ENCODE measurements at places on chromosomes 16 and 17.

- no peak for DNase-seq
Observed at GRCh38 chr17:75011401-75012095, 922 bp upstream of the MRPL58 start.

DNA sequence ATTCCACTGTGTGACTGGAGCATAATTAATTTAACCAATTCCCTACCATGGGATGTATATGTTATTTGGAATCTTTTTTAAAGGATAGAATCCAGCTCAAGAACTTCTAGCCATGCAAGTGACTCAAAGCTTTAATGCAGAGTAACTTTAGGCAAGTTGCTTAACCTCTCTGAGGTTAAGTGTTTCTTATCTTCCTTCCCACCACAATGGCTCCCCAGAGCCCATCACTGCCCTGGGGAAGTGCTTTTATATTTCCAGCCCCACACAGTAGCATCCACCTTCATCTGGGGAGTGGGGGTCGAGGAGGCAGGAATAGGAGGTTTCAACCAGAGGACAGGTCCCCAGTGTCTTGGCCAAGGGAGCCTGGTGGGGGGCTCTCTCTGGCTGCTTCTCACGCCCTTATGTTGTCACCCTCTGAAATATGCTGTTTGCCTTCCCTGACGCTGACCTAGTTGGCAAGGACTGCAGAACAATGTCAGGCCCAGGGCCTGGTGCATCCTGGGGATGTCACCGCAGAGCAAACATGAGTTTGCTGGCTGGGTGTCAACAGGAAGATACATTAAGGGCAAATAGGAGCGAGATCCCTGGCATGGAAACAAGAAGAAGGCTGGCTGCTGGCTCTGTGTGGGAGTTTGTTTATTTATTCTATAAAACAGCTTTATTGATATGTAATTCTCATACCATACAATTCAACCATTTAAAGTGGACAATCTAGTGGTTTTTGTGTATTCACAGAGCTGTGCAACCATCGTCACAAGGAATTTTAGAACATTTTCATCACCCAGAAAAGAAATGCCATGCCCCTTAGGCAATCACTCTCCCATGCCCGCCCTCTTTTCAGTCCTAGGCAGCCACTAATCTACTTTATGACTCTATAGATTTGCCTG, 46.6 kb upstream of the WSB1 start:
- no peak for DNase-seq

DNA sequence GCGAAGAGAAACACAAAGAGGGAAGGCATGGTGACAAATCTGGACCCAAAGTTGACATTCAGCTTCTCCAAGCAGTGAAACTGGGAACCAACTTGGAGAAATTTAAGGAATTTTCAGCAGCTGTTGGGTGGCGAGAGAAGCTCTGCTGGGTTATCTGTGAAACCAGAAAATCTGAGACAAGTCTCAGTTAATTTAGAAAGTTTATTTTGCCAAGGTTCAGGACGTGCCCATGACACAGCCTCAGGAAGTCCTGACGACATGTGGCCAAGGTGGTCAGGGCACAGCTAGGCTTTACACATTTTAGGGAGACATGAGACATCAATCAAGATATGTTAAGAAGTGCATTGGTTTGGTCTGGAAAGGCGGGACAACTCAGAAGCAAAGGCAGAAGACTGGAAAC, 11.2 kb upstream of the CD300LF start:
- DNase-seq, result no peak

DNA sequence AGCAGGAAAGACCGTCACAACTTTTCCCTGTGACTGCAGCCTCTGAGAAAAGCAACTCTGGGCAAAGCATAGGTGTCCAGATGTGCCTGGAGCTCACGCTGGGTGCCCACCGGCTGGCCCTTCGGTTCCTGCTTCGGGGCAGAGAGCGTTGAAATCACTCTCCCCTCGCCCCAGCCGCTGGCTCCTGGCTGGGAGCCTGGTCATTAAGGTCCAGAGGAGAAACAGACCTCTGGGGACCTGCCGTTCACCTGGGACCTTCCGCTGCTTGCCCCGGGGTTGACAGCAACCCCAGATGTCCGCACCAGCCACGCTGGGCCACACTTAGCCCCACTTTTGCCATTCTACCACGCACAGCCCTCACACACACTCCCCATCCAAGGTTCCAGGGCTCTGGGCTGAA, 13.1 kb downstream of the MRM3 start:
- DNase-seq, result no peak

DNA sequence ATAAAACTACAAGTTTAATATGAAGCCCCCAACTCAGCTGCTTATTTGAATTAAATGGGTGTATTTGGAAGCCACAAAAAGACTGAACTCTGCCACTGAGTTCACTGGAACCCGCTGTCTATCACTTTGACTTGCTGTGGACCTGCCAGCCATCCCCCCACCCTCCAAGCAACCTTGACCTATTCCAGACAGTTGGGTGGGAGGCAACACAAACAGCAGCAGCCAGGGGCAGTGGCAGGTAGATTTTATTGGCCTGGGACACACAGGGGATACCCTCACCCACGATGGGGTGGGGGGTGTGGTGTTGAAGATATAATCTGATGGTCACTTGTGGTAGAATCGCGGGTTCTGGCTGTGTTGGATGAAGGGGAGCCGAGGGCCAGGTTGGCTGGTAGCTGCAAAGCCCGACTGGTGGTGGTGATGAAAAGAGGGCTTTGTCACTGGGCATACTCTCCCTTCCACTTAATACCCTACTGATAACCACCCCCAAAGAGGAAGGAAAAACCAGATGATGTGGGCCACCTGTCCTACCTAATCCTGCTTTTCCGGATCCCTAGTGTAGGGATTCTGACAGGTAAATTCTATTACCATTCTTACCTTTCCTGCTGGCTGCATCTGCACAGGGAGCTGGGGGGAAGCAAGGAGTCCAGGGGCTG, 2.6 kb downstream of the GPS2 start:
- no peak for DNase-seq

DNA sequence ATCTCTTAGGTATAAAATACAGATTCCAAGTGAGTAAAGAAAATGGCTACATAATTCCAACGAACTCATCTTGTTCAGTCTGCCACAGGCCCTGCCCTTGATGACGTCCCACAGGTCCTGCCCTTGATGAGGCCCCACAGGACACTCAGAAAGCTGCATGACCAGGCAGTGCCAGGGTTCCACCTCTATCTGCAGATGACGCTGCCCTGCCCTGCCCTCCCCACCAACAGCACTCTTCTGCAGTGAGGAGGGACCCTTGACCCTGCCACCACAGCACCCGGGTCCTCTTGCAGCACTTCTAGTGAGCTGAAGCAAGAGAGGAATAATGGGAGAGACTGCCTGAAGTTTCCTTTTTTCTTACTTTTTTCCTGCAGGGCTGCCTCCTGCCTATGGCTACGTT, 118.4 kb downstream of the VPS53 start:
- no peak for DNase-seq

GRCh38 chr17:77542551-77543490, 402.1 kb downstream of the SEC14L1 start:
- peak; percentile 27 for DNase-seq

DNA sequence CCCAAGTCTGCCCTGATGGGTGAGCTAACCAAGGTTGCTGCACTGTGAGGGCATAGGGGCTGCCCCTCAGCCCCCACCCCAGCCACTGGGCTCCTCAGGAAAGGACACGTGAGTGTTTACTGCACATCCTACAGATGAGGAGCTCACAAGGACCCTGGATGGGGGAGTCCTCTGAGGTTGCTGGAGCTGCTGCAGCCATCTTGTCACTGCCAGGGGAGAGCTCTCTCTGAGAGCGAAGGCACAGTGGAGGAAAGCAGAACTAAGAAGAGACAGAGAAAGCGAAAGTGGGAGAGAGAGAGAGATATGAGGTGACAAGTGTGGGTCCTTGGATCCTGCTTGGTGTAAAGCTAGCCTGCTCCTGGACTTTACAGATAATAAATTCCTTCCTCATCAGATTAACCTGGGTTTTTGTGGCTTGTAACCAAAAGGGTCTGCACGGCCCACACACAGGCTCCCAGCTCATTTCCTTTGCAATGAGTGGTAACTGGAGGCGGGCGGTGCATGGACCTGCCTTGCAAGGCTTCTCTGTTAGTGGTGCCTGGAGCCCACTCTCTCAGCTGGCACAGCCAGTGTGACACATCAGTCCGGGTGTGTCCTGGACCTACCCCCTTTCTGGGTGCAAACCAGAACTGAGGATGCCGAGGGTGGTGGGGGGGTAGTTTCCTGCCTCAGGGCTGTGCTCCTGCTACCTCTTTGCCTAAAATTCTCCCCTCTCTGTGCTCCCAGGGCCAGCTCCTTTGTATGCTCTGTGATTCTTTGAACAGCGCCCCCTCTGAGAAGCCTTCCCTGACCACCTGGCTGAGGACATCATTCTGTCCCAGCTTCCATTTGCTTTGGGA, 14.2 kb downstream of the SNX20 start:
- DNase-seq, result no peak

DNA sequence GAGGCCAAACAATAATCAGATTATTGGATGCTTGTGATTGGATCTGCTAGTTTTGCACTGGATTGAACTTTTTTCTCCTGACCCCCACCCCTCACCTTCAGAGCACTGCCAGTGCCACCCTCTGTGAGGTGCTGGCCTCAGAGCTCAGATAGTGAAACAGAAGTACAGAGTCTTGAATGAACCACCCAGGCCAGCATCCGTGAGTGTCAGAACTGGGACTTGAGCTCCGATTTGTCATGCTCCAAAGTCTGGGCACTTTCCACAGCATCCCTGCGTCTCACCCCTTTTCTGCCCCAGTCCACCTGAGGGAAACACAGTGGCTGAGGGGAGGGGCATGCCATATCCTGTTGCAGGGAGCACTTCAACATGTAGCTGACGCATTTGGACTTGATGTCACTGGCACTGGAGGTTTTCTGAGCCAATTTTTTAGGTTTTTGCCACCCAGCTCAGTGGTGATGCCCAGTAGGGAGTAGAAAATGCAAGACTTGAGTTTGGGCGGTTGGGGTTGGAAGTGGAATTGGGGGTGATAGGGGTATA, 47.3 kb downstream of the SMPD3 start:
- no peak for DNase-seq

- no peak for DNase-seq
Observed at GRCh38 chr17:73336408-73337329, 24.9 kb upstream of the CDC42EP4 start.

DNA sequence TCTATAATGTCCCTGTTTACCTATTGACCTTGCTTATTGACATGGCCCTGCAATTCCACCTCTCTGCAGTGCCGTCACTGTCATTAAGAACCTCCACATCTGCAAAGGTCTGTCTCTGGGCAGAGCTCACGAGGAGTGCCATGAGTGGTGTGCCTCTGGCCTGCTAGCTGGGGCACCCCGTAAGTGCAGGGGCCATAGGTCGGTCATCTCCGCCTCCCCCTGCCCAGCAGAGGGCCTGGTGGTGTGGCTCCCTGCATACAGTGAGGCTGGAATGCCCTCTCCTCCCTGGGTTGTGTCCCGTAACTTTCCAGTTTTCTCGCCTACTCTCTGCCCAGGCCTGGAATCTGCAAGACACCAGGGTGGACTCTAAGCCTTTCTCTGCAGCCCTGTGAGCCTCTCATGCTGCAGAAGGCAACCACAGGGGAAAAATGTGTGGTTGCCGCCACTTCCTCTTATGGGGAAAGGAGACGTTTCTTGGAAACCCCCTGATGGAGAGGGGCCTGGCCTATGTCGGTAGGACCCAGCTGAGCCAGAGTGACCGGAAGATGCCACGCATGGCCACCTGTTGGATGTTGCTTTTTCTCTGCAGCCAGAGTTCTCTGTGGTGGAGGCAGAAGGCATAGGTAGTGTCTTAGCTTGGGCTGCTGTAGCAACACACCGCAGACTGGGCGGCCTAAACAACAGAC, 2.7 kb upstream of the SNX20 start:
- DNase-seq, result no peak

DNA sequence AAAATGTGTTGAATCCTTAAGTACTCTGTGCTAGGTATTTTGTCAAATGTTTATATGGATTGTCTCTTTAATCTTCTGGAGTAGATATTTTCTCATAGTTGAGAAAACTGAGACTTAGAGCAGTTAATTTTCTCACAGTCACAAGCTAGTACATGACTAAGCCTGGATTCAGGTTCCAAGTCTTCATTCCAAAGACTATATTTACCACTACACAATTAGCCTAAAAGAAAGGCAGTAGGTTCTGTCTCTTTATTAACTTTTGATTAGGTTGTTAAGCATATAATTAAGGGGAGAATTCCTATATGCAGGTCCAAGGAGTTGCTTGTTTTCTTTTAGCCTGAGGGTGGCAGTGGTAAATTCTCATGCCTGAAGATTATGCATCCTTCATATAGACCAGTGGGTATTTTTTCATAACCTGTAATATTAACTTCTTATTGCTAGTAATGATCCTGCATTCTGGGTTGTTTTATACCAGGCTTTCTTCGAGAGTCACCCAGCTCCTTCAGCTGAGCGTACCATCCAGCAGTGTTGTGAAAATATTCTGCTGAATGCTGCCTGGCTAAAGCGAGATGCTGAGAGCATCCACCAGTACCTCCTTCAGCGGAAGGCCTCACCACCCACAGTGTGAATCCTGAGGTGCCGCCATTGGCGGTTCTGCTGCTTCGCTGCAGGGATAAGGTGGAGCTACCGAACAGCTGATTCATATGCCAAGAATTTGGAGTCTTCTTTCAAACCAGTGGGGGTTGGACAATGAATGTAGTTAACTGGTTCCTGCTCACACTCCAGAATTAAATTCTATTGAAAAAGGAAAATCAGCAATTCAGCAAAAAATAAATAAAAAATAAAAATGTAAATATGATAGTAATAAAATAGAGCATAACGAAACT, 28.2 kb upstream of the KPNB1 start:
- no peak for DNase-seq

DNA sequence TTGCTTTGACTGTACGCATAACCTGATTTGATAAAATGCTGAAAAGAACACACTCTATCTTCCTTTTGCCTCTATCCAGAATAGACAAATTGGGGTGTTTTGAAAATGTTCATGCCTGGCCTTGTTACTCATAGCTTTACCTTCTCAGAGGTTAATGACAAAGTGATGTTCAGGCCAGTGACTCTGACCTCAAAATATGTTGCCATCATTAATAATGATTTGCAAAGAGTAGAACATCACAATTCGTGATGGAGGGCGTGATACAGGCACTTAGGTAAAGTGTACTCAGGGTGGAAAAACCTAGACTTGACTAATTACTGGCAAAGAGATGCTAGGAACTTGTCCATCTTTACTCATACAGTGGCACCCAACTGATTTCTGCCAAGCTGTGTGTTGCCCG, 656.6 kb upstream of the SOX9 start:
- no peak for DNase-seq

DNA sequence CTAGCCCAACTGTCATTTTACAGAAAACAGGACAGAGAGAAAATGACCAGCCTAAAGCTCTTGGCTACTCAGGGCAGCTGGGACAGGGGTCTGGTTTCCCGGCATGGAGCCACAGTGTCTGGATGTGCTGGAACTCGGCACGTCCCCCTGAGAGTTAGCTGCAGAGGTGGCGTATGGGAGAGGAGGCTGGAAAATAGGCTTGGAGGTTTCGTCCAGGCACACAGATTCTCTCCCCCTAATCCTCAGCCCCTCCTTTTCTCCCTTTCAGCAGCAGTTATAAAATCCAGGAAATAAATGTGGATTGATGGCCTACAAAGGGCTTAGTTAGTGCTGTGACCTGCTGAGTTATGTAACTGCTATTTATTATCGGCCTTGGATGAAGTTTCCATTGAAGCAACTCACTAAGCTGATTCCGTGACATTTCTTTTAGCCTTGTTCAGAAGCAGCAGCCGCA, 89.5 kb upstream of the TOB1 start:
- DNase-seq, result no peak

- DNase-seq, result peak; percentile 60
Observed at GRCh38 chr17:42317266-42317845, 29.1 kb downstream of the STAT5A start.

- no peak for DNase-seq
Observed at GRCh38 chr16:22186517-22186916, 19.6 kb upstream of the EEF2K start.
